ENCODE measurements at places on chromosomes 5 and 9.
A peak's percentile ranks its signal among the peaks of the same experiment; 100 is the strongest.

DNA sequence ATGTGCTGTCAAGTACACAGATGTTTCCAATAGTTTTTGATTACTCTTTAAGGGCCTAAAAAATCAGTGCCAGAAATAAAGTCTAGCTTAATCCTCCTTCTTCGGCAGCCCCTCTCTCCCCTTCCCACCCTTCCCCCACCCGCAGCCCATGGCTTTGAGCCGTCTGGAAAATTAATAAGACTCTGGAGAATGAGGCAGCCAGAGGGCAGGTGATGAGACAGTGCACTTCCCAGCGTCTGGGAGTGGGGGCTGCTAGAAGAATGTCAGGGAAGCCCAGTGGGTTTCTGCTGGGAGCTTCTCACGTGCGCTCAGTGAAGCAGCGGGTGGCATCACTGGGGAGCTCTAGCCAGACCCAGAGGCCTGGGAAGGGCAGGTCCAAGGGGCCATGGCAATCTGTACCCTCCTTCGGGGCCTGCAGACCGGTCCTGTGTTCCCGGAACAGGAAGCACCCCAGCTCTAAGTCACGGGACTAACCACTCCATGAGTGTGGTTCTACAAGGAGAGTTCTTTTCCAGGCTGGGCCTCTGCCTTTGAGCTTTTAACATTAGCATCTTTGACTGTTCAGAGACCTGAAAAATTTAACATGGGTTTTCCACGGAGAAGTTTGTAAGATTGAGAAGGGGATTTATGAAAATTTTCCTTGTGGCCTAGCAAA, 164.8 kb upstream of the OTULINL start:
- DNase-seq, result no peak

- DNase-seq, result no peak
These were observed 125.9 kb upstream of the SARDH start for GRCh38 chr9:133864011-133864410.

DNA sequence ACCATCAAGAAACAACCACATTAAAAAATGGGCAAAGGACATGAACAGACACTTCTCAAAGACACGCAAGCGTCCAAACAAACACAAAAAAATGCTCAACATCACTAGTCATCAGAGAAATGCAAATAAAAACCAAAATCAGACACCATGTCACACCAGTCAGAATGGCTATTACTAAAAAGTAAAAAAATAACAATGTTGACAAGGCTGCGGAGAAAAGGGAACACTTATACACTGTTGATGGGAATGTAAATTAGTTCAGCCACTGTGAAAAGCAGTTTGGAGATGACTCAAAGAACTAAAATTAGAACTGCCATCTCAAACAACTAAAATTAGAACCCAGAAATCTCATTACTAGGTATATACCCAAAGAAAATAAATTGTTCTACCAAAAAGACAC, 80.4 kb downstream of the CAAP1 start:
- DNase-seq, result no peak

- DNase-seq, result no peak
These were observed 179.6 kb upstream of the PUM3 start for GRCh38 chr9:3023449-3023848.

GRCh38 chr5:79378510-79379186, 135.3 kb downstream of the HOMER1 start:
- no peak for DNase-seq

DNA sequence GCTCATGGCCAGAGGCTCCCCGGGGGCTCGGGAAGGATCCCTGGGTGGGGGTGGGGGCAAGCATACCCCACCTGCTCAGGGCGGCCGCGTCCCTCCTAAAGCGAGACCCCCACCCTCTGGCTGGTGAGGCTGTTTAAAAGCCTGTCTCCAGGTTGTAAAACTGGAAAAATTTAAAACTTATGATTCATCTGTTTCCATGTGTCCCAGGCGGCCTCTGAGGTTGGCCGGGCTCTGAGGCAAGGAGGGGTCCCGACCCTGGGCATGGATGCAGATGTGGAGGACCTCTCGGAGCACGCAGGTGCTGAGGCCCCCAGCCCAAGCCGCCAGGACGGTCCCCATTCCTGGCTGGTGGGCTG, 24.2 kb upstream of the TMEM250 start:
- no peak for DNase-seq

DNA sequence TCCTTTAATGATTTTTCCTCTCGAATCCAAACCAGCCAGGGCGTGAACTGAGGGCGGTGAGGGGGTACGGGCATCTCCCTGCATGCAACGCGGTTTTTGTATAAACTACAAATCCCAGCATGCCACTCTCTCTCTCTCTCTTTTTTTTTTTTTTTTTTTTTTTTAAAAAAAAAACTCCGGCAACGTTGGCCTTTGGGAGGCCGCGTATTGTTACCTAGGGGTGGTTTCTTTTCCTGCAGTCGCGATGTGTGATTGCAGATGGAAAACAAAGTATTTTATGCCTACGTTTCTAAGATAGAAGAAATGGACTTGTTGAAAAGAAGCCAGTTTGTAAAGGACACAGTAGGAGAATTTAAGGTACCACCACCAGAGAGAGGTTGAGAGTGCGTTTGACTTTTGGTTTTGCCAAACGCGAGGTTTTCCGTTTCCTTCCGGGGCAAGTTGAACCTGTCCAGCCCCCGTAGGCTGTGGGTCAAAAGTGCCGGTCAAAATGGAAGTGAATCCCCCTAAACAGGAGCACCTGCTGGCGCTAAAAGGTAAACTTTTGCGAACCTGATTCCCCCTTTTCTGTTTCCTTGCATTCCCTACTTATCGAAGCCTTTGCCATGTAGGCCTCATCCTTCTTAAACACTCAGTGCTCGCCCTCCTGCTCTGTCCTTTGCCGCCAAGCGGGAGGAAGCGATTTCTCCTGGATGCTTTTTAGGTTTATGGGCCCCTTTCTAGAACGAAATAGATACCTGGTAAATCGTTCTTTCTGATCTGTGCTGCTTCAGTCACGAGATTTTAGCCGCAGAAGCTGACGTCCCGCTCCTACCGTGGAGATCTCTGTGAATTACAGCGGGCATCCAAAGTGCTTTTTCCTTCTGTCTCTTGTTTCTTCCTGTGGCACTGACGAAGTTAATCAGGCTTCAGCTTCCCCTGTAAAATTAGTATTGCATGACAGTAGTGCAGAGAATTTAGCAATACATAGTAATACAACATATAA, at the start of the genes SHLD3 and TRAPPC13:
Gene SHLD3, plus strand, starts transcription at position 457 of the 985 bp plus-strand sequence. CDS start 4,561 bp downstream, outside the sequence.
Gene TRAPPC13, plus strand, starts transcription at position 457 of the 985 bp plus-strand sequence. Its CDS starts 34 bp downstream, at position 491.
- peak; percentile 47 for DNase-seq

GRCh38 chr5:138458384-138458783, 6.9 kb upstream of the EGR1 start:
- no peak for DNase-seq

- peak; percentile 33 for DNase-seq
These were observed 57.8 kb downstream of the BARX1 start for GRCh38 chr9:93897075-93897970.

DNA sequence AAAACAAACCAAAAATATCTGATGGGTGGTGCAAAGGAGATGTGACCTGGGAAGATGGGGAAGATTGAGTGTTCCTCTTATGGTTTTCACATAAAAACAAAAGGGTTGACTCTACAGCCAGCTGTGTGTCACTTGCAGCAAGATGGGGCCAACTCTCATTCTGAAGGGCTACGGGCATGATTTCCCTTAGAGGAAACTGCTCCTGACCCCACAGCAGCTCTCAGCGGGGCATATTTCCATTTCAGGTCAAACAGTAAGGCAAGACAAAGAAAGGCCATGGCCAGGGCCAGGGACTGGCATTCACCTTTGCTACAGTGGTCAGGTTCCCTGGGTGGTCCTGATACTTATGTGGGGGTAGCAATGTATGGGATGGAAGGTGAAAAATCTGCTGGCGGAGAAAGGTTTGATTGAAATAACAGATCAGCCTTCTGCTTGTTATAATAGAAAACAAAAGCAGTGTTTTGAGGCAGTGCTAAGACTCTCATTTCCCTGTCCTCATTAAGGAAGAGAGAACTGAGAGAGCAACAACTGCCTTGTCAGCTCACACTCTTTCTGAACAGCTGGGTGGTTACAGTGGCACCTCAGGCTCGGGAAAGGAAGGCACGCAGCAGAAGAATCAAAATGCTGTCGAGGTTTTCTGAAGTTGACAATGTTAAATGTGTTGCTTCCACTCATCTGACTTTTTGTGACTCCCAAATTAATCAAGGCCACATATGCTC, 120.7 kb upstream of the PCA3 start:
- DNase-seq, result no peak

DNA sequence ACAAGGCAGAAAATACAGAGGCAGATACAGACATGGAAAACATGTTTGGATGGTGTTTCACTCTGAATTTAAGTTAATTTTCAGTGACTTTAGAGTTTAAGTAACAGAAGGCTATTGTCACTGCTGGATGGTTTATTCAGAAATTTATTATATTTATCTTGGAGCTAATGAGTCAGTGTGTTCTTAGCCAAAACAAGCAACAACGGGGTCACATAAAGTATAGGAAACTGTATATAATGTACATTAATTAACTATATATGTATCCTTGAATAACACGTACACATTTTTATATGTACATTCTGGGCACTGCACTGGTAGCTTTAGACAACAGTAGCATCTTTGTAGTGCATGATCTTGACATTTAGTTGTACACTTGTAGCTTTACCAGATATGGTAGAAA, 30.7 kb downstream of the CYLC2 start:
- DNase-seq, result no peak

- DNase-seq, result no peak
These were observed 17.3 kb downstream of the GARNL3 start for GRCh38 chr9:127281891-127282290.

DNA sequence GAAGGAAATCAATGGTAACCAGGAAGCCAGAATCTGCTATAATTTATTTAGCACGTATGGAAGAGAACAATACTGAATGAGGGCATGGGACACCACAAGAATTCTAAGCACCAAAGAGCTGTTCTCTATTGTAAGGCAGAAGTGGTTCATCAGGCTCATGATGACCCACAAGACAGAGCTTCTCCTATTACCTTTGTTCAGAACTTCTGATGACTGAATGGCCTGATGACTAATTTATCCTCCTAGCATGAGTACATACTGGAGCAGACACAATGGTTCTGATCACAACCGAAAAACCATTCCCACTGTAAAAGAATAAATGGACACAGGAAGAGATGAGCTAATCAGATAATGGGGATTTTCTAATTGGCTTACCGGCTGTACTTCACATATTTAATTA, 329.8 kb upstream of the PDE4D start:
- no peak for DNase-seq

GRCh38 chr5:16721151-16722096, 104.6 kb upstream of the RETREG1 start:
- DNase-seq, result no peak

GRCh38 chr9:107749787-107750444, 260.3 kb upstream of the KLF4 start:
- peak; percentile 86 for DNase-seq

DNA sequence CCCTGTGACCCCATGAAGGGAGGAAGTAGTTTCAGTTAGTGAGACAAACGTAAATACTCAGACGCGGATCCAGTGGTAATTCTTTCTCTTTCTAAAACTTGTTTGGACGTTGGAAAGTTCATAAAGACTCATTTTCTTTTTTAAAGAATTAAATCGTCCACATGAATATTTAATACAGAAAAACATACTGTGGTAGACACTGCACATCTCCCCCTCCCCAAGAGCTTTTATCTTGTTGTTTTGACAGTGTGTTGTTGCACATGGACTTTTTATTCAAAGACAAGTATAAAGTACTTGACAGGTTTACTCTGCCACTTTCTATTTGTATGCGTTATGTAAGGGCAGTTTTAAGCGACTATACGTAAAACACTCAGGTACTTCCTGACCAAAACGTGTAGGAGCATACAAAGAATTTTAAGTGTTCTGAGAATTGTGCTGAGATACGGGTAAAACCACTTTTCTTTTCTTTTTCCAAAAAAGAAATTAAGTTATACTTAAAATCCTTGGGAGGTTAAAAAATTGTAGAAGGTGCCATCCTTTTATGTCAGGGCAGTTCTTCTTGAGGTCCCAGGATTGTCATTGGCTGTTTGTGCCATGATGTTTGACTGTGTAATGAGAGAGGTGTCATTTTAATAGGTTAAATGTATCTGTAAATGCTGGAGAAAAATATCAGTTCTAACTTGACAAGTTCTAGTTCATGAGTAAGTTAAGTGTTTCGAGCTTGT, 1.3 kb downstream of the NIPBL start:
- no peak for DNase-seq

DNA sequence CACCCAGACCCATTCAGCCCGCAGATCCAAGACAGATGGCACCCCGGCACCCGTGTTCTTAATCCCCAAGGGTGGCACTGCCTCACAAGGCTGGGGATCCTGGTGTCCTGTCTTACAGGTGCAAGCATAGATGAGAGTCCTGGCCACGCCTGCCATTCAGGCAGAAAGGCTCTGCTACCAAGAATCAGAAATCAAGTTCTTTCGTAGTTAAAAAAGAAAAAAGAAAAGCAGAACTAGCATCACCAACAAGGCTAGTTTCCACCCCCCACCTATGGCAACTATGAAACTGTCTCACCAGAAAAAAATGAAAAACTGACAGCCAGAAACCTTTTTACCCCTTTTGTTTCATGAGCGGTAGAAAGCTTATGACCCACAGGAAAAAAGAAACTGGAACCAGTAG, 170.4 kb downstream of the SYK start:
- no peak for DNase-seq

DNA sequence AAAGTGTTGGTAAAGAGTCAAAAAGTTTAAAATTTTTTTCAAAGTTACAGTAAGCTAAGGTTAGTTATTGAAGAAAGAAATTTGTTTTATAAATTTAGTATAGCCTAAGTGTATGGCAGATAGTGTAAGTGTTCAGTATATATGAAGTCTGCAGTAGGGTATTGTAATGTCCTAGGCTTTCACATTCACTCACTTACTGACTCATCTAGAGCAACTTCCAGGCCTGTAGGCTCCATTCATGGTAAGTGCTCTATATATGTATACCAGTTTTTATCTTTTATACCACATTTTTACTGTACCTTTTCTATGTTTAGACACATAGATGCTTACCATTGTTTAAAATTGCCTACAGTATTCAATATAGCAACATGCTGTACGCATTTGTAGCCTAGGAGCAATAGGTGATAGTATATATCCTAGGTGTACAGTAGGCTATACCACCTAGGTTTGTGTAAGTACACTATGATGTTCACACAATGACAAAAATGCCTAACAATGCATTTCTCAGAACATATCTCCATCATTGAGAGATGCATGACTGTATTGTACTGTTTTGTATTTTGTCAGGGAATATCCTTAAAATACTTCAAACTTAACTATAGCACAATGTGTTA, 38.5 kb downstream of the CYSTM1 start:
- DNase-seq, result no peak

Data from ascending aorta (tissue), 2 donors.